Progenitor cell of endocrine pancreas (in vitro differentiated cells): ENCODE measurements at places on chromosomes 1 and 21. TPM values are rescaled to one million over a fixed set of nuclear protein-coding genes. Genes with fewer than 3 reads are reported as not detected.

Gene TMCC2
- 4.6 and 5.0 TPM in 2 replicates for total RNA-seq

- DNase-seq: no peak
Measured at GRCh38 chr1:244064621-244065020, 13.5 kb downstream of the ZBTB18 start.

- no peak for DNase-seq
Measured at GRCh38 chr1:236129306-236129705, 13.0 kb upstream of the GPR137B start.

Gene FCRL3
- not detected in 2 replicates for total RNA-seq

- DNase-seq: no peak
Measured at GRCh38 chr1:178146436-178146835, 52.5 kb downstream of the RASAL2 start.

DNA sequence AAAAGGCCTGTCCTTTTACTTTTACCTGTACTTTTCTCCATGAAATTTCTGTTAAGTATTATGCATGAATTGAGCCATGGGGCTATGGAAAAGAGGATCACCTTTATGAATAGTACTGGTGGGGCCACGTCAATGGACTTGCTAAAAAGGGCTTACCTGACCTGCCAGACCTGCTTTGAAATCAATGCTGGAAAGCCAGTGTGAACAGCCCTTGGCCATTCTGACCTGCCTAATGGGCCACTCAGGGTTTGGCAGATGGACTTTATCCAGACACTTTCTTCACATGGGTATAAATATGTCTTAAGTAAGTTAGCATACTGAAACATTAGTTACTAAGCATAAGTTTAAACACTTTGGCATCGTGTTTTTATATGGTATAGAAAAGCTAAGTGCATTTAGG is 8.3 kb upstream of the GUK1 start:
- DNase-seq: no peak

- DNase-seq: no peak
Measured at GRCh38 chr21:17532292-17532691, 19.4 kb downstream of the CXADR start.

DNA sequence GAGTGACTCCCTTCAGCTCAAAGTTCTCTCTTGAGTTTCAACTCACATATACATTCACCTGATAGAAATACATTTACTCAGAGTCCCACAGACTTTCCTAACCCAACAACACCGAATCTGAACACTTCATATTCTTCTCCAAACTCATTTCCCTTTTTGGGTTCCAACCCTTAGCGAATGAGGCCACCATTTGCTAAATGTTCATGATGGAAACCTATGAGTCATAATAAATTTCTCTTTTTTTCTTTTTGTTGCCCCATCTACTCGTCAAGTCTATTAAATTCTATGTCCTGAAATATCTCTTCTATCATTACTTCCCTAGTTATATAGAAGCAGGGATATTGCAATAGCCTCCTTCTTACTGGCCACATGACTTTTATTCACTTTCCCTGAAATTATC is 100.1 kb downstream of the HLX start:
- no peak for DNase-seq

DNA sequence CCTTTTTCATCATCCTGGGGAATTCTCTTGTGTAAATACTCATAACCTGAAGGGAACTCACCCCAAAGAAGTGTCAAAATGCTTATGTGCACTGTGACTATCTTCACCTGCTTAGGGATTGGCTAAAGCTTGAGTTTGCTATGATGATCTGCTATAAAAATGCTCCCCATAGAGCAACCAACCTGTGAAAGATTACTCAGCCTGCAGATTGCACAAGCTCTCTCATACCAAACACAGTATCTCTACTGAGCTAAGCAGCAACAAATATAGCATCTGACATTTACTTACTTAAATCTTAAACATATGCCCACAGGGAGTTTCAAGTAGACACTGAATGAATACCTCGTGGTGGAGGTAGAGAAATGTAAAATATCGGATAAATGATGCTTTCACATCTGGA is 725.8 kb downstream of the MRPL39 start:
- DNase-seq: no peak

- no peak for DNase-seq
Measured at GRCh38 chr1:216903382-216903740, 180.1 kb upstream of the ESRRG start.

GRCh38 chr1:80769208-80769750 is 1031.5 kb upstream of the ADGRL2 start:
- no peak for DNase-seq

Gene SMPDL3B
- 18.5 and 19.0 TPM in 2 replicates for total RNA-seq
